Uterus (tissue), 4 donors: ENCODE measurements at places on chromosomes 16 and 17.

DNA sequence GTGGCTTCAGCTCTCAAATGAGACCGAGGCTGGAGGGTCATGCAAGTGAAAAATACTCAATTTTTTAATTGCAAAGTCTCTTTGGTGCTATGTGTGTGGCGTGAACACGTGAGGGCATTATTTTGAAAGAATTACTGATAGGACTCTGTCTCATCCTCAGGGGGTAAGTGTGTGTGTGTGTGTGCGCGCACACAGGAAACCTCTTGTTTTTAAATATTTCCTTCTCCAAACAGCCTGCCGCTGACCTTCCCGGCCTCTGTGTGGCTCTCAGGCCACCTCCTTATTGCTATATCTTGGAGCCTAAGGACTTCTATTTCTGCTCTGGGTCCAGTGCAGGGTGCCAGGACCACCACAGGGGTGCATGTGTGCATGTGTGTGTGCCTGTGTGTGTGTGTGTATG, 99.7 kb downstream of the CMIP start:
- DNase-seq = no peak

DNA sequence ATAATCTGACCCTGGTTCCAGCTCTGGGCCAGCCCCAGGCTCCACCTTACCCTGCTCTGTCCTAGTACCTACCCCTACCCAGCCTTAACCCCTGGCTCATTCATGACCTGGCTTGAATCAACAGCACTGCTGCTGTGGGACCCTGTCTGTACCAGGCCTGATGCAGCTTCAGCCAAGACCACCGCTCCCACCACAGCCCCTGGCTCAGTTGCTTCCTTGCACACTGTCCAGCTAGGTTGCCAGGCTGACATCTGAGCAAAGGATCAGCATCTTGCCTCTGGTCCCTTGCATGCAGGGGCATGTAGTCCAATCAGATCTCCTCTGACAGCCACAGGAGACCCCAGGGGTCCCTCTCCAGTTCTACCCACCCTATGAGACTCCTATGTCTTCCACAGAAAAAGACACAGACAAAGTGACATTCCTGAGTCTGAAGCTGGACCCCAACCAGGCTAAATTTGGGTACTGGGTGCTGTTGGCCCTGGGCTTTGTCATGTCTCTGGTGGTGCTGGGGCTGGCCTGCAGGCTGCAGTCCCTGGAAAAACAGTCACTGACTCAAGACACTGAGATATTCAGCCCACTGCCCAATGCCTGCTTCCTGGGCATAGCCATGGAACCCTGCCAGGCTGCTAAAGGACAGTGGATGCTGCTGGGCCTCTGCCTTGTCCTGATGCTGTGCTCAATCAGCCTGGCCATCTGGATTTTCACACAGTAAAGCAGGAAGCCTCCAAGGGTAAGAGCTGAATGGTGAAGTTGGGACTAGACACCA, 3.9 kb upstream of the KCNH6 start:
- DNase-seq = no peak

GRCh38 chr16:52071101-52071500, 475.8 kb downstream of the TOX3 start:
- DNase-seq = no peak

DNA sequence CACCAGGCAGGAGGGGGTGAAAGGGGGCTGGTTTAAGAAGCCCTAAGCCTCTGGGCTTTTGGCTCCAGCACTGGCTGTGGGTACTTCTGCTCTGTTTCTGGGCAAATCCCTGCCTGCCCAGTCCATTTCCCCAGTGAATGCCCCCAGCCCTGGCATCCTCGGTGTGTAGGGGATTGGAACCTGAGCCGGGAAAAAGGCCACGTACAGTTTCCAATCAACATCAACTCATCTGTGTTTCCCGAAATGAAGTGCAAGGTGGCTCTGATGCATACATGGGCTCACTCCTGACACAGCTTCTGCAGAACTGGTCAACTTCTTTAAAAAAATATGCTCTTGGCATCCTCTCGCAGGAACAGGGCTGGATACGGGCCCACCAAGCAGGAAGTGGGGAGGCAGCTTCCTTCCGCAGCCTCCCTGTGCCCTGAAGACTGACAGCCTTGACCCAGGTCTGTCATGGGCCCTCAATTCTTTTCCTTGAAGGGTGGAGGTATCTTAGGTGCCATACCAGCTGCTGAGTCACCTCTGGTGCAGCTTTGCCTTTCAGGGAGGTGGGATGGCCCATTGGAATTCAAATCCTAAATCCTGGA, 73.3 kb downstream of the N4BP1 start:
- DNase-seq = no peak

DNA sequence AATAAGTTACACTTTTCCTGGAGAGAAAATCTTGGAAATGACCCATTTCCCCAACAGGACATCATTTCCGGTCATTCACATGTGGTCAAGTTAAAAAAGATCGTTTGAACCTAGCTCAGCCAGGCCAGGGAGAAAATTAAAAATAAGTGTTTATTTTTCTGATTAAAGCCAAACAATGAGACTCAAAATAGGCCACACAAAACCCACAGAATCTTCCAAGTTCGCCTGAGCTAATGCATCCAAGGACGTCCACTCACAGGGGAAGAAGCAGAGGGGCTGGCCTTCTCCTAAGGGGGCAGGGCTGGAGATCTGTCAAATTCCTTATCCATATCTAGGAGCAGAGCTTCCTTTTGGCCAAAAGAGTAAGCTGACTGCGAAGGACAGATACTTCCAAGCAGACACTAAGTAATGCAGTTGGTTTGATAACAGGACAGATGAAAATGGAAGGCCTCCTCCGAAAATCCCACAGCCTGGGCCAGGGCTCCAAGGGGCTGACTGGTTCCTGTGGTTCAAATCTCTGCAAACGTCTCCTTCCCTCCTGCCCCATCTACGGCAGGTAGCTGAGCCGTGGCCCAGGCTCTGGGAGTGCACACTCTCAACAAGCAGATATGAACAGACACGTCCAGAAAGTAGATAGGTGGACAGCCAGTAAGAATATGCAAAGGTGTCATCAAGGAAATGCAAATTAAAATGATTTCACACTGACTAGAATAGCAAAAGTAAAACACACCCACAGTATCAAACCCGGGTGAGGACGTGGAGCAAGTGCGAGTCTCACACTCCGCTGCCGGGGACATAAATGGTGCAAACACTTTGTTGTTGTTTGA, 98.5 kb downstream of the MRM3 start:
- DNase-seq = no peak
